ENCODE measurements at places on chromosomes 3 and 15. TPM values are rescaled to one million over a fixed set of nuclear protein-coding genes. Genes with fewer than 3 reads are reported as not detected.

Gene TEX55
- total RNA-seq, result not detected

Gene LDHAL6B
- total RNA-seq, result not detected

Gene TRIM42
- total RNA-seq, result not detected

- no peak for DNase-seq
Observed at GRCh38 chr15:36635681-36636080, 56.3 kb downstream of the CDIN1 start.

DNA sequence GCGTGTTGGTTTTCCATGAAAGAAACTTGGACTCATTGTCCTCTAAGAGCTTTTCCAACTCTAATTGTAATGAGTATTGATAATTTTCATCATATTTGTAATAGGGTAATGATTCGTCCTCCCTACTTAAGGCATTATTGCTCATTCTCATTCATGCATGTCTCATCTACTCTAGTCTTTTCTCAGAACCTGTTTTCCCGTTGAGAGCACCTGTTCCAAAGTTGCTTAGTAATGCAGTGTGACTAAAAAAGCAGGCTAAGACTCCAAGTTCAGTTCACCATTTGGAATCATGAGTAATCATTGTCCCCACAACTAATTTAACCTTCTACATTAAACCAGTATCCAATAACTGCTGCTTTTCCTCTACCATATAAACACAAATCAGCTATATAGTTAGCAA lies 84.0 kb downstream of the FILIP1L start:
- DNase-seq, result no peak

DNA sequence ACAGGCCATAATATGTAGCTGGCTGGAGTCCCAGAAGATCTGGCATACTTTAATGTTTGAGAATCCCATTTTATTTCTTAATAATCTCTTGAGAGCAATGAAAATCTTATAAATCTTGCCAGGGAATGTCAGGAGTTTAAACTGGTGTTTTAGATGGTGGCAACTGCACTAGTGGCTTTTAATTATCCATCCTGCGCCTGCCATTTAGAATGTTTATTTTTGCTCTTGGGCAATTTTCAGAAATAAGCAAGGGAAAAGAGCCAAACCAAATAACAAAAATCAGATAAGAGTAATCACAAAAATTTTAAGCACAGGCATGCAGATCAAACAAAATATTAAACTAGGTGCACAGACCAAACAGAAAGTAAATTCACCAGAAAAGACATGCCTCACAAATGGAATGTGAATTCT lies 41.9 kb upstream of the UBP1 start:
- DNase-seq, result no peak

DNA sequence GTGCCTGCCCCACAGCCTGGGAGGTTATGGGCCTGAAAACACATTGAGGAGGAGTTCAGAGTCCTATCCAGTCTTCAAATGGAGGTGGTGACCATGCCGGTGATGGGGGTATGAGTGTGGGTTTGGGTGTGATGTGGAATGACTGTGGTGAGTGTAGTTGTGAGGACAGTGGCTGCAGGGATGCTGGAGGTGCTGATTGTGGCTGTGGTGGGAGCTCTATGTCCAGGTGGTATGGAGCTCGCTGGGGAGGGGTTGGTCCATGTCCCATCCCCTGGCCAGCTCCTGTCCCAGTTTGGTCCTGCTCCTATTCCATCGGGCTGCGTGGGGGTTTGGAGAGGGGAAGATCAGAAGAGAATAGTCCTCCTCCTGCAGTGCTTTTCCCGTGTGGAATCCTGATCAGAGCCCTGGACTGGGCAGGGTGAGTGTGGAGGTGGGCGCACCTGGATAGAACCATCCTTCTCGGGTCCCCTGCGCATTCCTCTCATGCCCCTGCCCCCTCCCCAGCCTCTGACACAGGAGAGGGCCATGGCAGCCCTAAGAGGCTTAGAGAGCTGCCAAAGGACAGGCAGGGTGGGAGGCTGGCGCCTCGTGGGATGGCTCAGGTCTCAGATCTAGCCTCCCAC lies 23.0 kb upstream of the GOLGA6C start:
- DNase-seq, result no peak

DNA sequence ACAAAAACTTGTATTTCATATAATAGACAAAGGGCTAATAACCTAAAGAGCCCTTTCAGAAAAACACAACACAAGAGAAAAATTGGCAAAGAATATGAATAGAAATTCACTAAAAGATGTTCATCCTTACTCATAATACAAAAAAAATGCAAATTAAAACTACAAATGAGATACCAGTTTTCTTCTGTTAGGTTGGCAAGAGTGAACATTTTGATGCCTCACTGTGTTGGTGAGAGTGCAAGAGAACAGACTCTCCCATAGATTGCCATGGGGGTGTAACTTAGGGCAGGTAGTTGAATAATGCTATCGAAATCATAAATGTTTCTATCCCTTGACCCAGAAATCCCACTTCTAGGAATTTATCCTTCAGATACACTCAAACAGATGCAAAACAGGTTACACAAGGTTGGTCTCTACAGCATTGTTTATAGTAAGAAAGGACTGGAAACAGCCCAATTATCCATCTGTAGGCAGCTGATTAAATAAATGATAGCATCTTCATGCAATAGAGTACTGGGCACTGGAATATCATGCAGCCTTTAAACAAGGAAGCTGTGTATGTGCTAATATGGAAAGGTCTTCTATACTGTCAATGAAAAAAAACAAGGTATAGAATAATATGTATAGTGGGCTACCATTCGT lies 146.3 kb downstream of the TLE3 start:
- DNase-seq, result no peak

DNA sequence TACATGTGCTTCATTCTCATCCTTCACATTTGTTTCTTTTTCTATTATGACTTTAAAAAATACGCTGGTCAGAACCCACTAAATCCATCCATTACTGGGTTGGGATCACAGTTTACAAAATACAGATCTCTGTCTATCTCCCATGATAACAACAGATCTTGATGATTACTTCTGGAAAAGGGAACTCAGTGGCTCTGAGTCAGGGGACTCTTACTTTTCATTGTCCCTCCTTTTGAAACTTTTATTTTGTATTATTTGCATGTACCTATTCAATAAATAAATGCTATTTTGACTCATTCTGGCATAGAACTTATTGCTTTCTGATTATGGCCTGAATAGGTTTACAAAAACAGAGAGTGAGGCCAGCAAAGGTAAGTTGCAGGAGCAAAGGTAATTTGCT lies 11.6 kb upstream of the RASGRP1 start:
- no peak for DNase-seq

DNA sequence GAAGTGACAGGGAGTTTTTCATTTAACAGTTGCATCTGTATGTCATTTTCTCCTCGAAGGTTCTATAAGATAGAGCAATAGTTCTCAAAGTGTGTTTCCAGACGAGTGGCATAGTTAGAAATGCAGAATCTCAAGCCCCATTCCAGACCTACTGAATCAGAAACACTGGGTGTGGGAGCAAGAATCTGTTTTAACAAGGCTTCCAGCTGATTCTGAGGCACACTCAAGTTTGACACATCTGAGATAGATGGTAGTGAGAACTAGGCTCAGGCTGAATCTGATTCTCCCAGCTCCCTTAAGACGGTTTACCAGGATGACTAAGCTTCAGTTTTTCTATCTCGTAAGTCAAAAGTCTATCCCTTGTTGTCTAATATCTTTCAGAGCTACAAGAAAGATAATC lies 159.8 kb upstream of the NUDT16 start:
- DNase-seq, result peak; percentile 73

DNA sequence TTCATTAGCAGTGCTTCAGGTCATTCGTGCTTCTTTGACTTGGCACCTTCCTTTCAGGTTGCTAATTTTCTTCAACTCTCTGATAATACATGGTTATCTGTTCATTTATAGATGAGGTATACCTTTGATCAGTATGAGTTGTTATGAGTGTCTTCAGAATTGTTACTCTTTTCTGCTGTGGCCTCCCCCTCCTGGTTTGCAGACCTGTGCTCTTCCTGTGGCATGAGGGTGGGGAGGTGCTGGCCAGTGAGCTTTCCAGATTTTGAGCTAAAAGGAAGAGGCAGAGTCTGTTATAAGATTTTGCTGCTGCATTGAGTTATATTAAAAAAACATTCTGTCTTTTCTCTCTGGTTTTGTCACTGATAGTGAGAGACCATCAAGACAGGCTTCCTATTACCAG lies 30.8 kb upstream of the GOLGA6L9 start:
- no peak for DNase-seq

- no peak for DNase-seq
Observed at GRCh38 chr15:57033715-57034439, 115.4 kb downstream of the TCF12 start.

All from Daoy (cell line).